ENCODE measurements at places on chromosomes 6 and 20. TPM values are rescaled to one million over a fixed set of nuclear protein-coding genes. Genes with fewer than 3 reads are reported as not detected.

DNA sequence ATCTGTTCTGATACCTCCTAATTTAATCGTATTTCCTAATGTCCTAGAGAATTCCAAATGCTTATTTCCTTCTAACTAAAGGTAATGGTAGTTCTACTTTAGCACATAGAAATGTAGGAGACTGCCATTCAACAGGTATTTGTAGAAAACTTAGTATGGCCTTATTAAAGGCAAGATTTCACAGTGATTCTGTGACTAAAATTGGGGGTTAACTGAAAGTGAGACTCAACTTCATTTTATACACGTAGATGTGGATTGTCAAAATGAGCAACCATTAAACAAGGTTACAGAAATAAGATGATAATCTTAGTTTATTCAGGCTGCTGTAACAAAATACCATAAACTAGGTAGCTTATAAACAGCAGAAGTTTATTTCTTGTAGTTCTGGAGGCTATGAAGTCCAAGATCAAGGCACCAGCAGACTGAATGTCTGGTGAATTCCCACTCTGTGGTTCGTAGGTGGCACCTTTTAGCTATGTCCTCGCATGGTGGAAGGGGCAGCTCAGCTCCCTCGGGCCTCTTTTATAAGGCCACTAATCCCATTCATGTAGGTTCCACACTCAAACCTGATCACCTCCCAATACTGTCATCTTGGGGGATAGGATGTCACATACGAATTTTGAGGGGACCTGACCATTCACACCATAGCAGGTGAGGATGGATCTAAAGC is 38.7 kb downstream of the TAB2 start:
- peaks cover 4% of the 10 kb centered on the region for H3K36me3 ChIP-seq
- no peak for DNase-seq
- H3K27me3 ChIP-seq = no peaks in the 10 kb centered on the region
- no peaks in the 10 kb centered on the region for H3K4me1 ChIP-seq

The MPIG6B gene
- 0.24 TPM for total RNA-seq

The OR2J3 gene
- not detected for total RNA-seq

- peak overlapping the region; percentile 65 for H3K4me3 ChIP-seq
- peaks cover 25% of the 10 kb centered on the region for H3K36me3 ChIP-seq
- DNase-seq = no peak
- no peaks in the 10 kb centered on the region for H3K27me3 ChIP-seq
- H3K27ac ChIP-seq = no peak overlapping the region
- peaks cover 23% of the 10 kb centered on the region for H3K4me1 ChIP-seq
Measured at GRCh38 chr6:36197739-36198221, 1.2 kb downstream of the BRPF3 start.

- H3K27ac ChIP-seq = no peak overlapping the region
- H3K4me3 ChIP-seq = no peak overlapping the region
- H3K36me3 ChIP-seq = no peaks in the 10 kb centered on the region
- H3K27me3 ChIP-seq = no peaks in the 10 kb centered on the region
Measured at GRCh38 chr6:18676548-18676947, 289.4 kb downstream of the RNF144B start.

DNA sequence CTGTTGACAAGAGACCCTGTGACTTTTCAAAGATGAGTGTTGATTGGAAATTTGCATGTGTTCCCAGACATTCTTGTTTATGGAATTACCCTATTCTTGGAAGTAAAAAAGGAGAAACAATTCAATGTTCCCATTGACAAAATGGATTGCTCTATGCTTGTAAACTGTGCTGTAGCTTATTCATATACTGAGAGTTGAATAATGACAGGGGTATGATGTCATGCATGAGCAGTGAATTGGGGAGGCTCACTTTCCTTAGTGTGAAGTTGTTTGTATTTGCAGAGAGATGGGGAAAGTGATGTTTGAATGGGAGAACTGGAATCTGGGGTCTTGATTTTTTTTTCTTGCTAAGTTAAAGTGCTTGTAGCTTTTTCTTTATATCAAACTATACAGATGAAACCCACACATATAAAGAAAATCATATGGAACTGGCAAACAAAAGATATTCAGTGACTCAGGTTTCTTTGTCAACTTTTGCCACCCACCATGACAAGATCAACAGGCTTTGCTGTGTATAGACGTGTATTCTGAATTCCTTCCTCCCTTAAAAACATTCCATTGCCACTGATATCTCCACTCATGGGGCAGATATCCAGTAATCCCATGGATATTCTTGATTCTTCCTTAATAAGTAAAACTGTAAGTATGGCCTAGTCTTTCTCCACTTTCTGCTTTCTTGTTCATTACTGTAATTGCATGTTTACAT is 97.8 kb upstream of the JAG1 start:
- DNase-seq = no peak
- no peak overlapping the region for H3K27ac ChIP-seq
- H3K36me3 ChIP-seq = no peaks in the 10 kb centered on the region
- H3K4me1 ChIP-seq = no peaks in the 10 kb centered on the region
- H3K4me3 ChIP-seq = no peak overlapping the region

- H3K4me3 ChIP-seq = no peak overlapping the region
- H3K36me3 ChIP-seq = no peaks in the 10 kb centered on the region
- H3K27ac ChIP-seq = no peak overlapping the region
- H3K27me3 ChIP-seq = no peaks in the 10 kb centered on the region
- no peaks in the 10 kb centered on the region for H3K4me1 ChIP-seq
Measured at GRCh38 chr6:25186919-25187318, 92.3 kb upstream of the CARMIL1 start.

The MUCL3 gene
- not detected for total RNA-seq

DNA sequence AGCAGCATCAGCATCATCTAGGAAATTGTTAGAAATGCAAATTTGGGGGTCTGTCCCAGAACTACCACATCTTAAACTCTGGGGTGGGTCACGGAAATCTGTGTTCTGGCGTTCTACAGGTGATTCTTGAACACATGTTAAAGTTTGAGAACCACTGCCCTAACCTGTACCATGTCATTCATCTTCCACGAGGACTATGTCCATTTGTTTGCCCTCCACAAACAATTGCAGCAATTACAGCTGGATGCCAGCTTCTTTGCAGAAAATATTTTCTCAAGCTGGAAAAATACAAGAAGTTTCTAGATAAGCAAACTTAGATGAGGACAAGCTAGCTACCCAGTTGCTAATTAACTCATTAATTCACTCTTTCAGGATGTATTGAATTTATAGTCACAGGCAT is 54.1 kb downstream of the MAFB start:
- no peaks in the 10 kb centered on the region for H3K4me1 ChIP-seq
- no peaks in the 10 kb centered on the region for H3K27me3 ChIP-seq
- no peak overlapping the region for H3K4me3 ChIP-seq
- no peak overlapping the region for H3K27ac ChIP-seq

GRCh38 chr6:49453221-49453620 is 9.8 kb downstream of the MMUT start:
- H3K27ac ChIP-seq = no peak overlapping the region
- H3K4me3 ChIP-seq = no peak overlapping the region
- H3K4me1 ChIP-seq = no peaks in the 10 kb centered on the region
- no peak for DNase-seq
- H3K27me3 ChIP-seq = no peaks in the 10 kb centered on the region
- peaks cover 11% of the 10 kb centered on the region for H3K36me3 ChIP-seq
